Stimulated activated CD4-positive, alpha-beta T cell treated with anti-CD3 and anti-CD28 coated beads, Interleukin-2, amount 100 ng/mL, for 24 hours (primary cell): ENCODE measurements at places on chromosomes 12 and 14.

GRCh38 chr14:67729072-67729885, 27.6 kb downstream of the RDH12 start:
- DNase-seq: no peak

DNA sequence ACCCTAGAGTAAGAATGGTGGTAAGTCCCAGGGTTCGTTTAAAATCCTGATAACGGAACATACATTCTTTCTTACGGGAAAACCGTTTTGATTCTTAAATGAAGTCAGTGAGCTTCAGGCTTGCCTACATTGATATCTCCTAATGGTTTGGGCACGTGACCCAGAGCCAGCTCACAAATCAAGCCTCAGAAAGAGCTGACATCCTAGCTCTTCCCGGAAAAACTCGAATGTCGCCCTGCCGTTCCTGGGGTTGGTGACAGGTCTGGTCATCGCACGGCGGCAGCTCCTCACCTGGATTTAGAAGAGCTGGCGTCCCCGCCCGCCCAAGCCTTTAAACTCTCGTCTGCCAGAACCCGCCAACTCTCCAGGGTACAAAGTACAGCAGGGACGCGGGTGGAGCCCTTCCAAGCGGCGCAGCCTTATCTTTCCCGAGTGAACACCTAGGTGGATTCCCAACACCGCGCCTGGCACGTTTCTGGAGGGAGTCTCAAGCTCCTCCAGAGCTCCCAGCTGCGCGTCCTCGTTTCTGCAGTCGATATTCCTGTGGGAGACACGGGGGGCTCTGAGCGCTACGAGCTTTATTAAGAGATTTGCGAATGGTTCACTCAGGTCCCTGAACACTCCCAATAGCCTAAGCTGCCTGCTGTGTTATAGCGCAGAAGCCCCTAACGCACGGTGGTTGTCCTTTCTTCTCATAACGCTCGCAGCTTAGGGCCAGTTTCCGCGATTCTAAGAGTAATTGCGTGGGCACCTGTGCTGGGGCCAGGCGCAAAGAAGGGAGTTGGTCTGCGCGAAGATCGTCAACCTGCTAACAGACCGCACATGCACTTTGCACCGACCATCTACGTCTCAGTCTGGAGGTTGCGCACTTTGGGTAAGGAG, at the start of gene SSTR1:
TSS of gene SSTR1 (plus strand) at position 169 of the 882 bp plus-strand sequence. CDS start 1,486 bp downstream, outside the sequence.
- no peak for DNase-seq

- DNase-seq: no peak
Observed at GRCh38 chr12:64780531-64781279, 21.5 kb upstream of the GNS start.

DNA sequence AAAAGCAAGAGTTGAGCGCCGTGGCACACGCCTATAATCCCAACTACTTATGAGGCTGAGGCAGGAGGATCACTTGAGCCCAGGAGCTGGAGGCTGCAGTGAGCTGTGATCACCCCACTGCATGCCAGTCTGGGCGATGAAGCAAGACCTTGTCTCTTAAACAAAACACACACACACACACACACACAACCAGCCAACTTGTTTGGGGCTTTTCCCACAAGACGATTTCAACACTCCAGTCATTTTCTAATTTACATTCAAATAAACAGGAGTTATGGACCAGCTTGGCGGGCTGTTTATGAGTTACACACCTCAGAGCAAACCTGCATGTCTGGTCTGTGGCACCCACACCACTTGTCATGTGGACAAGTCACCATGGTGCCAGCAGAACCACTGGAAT, 6.7 kb downstream of the GLTP start:
- no peak for DNase-seq

DNA sequence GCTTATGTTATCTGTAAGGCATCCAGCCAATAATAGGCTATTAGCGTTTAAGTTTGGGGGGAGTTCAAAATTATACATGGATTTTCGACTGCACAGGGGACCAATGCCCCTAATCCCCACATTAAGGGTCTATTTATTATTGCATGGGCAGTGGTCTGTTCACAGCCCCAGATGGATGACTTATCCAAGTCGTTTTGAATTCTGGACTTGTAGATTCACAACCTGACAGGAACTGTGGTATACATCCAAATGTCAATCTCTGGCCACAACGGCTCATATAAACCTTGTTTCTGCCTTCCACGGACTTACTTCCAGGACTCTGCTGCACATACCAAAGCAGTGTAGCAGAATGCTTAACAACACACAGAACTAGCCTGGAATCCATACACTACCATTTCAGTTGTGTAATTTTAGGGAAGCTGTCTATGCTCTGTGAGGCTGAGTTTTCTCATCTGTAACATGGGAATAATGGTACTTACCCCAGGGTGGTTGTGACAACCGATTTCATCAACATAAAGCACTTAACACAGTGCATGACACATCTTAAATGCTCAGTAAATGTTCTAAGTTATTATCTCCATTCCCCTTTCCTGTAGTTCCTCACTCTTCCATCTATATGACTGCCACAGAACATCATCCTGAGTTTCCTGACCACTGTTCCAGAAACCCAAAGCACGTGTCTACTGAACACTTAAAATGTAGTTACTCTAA, 3.7 kb downstream of the DDX24 start:
- DNase-seq: no peak

DNA sequence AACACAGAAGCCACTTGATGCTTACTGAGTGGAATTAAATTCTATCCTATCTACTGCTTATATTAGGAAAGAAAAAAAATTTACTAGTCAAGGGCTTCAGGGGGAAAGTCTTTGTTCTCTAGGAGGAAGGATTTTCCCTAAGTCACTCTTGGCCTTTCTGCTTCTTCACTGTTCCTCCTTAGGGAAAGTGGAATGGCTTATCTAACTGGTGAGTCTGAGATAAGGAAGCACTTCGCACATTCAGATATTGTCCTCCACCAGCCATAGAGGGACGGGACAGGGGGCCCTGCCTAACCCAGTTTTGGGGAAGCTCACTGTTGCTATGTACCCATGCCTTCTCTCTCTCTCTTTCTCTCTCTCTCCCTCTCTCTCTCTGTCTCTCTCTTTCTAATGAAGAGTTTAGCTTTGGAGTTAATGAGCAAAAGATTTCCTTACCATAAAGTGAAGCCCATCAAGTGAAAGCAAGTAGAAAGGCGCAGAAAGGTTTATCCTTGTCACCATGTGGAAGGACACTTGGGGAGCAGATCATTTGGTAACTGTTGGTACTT, 450.6 kb downstream of the ZFP36L1 start:
- DNase-seq: no peak

GRCh38 chr12:57240066-57240921, 10.7 kb downstream of the STAC3 start:
- DNase-seq: peak; percentile 79

DNA sequence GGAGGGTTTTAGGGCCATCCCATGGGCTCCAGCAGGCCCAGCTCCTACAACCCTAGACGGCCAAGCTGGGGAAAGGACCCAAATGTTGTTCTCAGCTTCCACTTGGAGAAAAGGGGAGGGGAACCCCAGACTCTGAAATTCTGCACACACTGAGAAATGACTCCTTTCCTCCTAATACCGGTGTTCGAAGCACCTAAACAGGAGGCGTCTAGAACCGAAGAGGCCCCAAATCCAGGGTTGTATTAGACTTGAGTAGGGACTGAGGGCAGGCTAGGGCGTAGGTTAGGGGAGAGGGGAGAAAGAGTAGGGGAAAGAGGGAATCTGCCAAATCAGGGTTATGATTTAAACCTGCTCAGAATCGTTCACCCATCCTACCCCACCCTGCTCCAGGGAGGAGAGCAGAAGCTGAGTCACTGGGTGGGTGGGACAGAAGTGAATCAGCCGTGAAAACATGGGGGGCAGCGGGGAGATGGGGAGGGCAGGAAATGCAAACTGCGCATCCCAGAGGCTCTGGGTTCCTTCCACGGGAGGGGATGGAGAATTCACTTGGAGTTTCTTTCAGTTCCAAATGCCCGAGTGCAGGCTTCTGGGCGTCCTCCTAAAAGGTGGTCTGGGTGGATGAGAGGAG, 1.0 kb downstream of the IGFBP6 start:
- DNase-seq: peak; percentile 42

DNA sequence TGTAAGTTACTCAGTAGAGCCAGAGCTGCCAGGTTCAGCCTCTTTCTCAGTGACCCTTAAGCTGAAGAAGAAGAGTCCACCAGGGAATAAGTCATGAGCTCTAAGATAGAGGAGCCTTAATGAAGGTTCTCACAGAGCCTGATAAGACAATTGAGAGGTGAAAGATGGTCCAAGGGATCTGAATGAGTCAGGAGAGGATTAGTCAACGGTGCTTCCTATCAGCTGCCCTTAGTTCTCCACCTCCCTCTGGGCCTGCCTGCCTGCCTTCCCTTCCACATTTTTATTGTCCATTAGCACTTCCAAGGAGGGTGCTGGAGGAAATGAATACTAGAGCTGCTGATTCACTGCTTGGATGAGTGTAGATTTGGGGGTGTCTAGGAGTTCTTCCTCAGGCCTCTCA, 161.7 kb upstream of the RMST start:
- DNase-seq: no peak

GRCh38 chr12:120763250-120763649, 37.6 kb downstream of the ACADS start:
- no peak for DNase-seq

DNA sequence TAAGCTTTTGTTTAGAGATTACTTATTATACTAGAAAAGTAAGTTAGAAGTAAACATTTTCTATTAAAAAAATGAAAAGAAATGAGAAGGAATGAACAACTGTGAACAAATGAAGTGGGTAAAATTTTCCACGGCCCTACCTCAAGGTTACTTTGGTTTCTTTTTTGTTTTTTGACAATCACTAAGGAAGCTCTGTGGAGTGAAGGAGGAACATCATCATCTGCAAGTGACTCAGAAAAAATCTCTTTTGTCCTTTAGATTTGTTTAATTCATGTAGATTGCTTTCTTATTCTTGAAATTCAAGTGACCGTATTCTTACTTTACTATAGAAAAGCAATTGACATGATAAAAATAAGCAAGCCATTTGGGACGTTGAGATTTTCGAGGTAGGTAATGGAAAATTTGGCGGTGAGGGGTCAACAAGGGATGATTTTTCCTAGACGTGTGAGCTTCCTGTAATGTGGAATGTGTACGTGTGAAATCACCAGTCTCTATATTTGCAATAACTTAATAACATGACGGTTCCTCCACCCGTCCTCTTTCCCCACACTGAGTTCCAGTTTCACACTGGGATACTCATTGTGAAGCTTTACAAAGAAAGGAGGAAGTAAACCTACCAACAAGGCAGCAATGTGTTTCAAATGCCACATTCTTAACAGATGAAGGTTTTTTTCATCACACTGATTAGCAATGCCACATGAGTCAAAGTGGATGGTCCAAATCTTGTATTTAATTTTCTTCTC, 62.3 kb upstream of the EGLN3 start:
- no peak for DNase-seq

DNA sequence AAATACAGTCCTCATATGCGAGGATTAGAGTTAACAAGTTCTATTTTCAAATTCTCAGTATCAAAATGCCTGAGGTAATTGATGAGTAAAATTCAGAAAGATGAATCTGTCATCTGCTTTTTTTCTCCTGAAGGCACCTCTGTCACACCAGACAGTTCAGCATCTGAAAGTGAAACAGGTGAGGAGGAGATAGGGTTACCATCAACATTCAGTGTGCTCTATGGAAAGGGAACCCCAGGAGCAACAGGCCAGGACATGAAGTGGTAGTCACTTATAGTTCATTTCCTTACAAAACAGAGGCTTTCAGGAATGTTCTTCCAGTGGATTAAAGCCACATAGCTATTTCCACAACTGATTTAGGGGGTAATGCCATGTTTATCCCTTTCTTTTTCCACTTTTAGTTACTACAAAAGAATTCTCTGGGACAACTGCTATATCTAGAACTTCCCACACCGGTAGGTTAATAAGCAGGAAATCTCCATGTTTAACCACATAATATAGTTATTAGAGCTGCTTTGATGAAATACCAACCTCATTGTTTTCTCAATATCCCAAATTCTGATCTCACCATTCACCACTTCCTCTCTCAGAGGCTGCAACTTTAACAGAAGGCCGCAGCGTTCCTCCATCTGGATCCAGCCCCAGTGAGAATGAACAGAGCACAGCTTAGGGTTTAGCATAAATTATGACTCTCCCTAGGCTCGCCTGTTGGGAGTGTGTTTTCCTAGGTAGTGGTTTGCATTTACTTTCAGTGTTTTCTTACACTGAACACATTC, 177.0 kb upstream of the CNTN1 start:
- DNase-seq: no peak

DNA sequence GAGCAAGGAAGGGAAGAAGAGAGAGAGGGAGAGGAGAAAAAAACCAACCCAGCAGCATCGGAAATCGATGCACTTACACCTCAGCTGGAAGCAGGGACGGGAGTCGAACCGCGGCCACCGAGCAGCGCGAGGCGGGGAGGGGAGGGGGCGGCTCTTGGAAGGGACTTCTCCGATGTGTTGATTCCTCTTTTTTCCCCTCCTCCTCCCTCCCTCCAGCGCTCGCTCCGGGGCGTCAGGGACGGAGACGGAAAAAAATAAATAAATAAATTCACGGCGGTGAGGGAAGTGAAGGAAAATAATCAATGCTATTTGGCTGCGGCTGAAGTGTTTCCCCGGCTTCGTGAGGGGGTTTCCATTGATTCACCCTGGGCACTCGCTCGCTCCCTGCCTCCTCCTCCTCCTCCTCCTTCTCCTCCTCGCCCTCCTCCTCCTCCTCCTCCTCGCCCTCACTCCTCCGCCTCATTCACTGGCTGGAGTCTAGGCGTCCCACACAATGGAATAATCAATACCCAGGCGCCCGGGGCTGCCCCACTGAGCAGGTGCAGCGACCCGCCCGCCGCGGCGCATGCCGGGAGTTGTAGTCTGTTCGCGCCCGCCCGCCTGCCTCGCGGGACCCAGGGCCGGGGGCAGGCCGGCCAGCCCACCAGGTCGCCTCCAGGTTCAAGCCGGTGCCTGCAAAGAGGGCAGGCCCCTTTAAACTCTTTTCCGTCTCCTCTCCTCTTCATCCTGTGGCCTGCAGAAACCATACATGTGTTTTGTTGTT, at the start of gene ZFHX2:
TSS of gene ZFHX2 (minus strand) at position 500 of the 763 bp plus-strand sequence. CDS start 16,440 bp downstream, outside the sequence.
- peak; percentile 90 for DNase-seq

- no peak for DNase-seq
Observed at GRCh38 chr12:92098594-92099380, 46.9 kb downstream of the BTG1 start.
